ENCODE measurements at places on chromosomes 6 and 20.

DNA sequence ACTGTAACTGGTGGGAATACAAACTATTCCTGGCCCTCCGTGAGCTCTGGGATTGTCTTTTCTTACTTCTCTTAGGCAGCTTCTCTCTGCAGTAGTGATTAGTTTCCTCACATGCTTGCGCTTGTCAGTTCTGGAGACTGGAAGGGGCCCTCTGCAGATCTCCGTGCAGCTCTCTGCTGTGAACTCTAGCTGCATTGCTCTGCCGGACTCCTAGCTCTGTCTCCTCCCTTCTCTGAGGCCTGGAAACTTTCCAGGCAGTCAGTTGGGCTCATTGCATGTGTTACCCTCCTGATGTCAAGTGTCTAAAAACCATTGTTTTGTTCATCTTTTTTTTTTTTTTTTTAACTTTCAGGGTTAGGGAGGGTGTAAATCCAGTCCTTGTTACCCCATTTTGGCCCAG lies 102.3 kb downstream of the CTNNBL1 start:
- no peak for DNase-seq

GRCh38 chr20:4918473-4918872 lies 82.8 kb downstream of the SLC23A2 start:
- DNase-seq, result no peak

- DNase-seq, result no peak
These were observed 180.4 kb downstream of the ZDHHC14 start for GRCh38 chr6:157561414-157561790.

DNA sequence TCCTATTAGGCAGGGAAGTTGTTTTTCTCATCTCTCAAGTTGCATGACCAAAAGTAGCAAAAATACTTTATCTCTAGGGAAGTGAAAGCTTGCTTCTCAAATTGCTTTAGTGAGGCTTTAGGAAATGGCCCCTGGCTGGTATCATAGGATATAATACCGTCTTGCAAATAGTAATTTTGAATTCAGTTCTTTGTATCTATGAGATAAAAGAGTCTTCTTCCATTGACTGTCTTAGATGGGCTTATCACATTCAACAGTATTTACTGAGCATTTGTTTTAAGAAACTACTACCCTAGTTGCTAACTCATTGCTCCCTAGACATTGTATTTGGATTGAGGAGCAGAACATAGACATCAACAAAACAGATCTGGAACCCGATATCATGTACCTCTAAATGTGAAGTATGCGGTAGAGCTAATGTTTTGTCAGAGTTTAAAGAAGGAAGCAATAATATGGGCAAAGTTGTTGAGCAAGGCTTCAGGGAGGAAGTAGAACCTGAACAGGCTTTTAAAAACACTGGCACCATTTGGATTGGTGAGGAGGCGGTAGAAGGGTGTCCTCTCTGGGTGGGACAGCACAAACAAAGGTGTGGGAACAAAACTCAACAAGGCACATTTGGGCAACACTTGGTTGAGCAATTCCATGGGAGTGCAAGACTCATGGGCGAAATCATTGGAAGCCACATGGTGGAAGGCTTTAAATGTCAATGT lies 101.5 kb downstream of the SGK1 start:
- no peak for DNase-seq

DNA sequence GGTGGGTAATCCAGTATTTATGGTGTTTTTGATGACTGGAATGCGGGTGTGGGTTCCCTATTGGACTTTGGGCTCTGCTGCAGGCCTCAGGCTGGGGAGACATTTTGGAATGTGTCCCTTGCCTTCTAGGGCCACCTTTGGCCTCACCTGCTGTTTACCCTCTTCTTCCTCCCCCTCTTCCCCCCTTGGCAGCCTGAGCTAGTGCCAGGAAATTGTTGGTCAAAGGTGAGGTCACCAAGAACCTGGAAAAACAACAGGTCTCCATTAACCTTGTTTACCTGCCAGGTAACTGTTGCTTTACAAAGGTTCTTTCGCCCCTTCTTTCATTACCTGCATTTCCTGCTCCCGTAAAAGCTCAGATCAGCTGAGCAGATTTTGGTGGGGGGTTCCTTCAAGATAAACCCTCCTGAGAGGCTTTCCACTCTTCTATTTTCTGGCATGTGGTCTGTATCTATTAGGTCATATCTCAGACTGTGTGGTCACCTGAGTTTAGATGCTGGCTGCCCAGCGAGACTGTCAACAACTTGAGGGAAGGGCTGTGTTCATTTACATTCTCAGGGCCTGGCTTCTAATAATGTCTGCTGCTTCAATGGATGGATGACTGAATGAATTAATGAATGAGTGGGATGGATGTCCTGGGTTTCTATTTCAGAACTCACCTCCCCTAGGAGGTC lies 34.7 kb downstream of the VEGFA start:
- DNase-seq, result no peak

GRCh38 chr6:165453395-165453794 lies 144.0 kb upstream of the C6orf118 start:
- DNase-seq, result no peak

DNA sequence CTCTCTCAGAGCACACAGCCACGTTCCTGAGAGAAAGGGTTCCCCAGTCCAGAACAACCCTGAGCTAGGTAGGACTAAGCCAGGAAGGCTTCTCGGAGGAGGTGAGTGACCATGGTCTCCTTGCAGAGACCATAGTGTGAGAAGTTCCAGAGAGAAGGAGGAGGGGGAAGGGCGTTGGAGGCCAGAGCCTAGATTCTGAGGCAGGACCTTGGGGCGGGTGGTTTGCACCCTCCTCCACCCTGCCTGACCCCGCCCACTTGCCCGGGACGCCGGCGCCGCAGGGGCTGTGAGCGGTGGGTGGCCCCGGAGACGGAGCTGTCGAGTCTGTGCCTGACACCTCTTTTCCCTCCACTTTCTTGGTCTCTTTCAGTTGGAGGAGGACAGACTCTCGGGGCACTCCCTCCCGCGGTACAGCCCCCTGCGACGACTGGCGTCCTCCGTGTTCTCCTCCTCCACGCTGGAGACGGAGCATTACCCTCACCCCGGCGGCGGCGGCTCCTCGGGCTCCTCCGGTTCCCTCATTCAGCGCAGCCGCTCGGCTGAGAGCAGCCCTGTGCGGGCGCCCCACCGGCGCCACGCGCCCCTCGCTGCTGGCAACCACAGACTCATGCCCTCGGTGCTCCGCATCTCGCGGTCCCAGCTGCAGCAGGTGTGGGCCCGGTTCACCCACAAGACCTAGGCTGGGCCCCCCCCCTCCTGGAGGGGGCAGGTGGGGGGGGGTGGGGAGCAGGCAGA lies 26.2 kb downstream of the TTBK1 start:
- peak; percentile 52 for DNase-seq

DNA sequence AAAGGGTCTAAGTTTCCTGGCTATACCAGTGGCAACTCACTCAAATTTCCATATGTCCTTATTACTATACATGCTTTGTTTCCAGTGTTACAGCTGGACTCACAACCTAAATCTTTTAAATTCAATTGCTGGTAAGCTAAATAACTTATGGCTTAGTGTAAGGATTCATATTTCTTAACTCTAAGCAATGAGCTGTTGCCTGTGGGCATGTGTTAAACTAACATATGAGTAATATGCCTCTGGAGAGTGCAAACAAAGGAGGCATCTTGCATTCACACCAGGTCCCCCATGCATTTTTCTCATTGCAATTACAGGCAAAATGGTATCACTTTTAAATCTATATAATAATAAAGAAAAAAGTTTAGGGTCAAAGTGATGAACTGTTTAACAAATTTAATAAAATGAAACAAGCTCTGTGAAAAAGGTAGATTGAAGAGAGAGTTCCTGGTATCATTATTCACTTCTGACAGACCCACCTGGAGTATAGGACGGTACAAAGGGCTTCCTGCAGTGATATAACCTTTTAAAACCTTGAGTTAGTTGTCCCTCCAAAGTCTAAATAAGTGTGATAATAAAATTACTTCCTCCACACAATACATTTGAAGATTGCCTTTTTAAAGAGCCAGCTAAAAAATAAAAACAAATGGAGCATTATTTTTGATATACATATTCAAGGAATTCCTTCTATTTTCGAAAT lies 57.6 kb upstream of the HMGCLL1 start:
- DNase-seq, result no peak

DNA sequence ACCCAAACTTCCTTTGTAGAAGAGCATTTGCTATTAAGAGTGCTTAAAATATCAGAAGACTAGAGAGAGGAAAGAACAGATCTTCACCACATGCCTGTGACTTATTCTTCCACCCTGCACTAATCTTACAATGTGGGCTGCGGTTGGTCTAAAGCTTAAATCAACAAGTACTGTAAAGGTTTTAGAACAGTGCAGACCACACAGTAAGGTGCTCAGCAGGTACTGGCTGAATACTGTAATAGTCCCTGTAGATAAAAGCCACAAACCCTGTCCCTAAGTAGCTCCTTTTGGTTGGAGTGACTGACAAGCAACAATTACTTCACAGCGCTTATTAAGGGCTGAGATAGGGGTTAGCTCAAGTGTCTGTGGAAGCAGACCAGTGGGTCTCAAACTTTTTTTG lies 972 bp upstream of the PHF3 start:
- DNase-seq, result no peak

- DNase-seq, result no peak
These were observed 41.8 kb downstream of the TIAM2 start for GRCh38 chr6:155036907-155037306.

GRCh38 chr6:128124713-128125112 lies 223.9 kb upstream of the THEMIS start:
- peak; percentile 5 for DNase-seq

DNA sequence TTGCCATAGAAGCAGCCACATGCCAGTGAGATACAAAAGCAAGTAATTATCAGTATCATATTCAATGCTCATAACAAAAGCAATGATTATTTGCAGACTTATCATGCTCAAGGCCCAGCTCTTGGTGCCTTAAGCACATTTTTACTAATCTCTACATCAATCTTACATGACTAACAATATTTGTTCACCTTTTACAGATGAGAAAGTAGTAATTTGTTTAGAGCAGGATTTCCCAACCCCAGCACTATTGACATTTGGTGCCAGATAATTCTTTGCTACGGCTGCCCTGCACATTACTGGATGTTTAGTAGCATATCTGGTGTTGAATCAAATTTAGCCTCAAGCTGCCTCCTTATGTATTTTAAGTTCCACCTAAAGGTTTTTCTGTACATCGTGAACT lies 19.0 kb upstream of the DOK5 start:
- no peak for DNase-seq

DNA sequence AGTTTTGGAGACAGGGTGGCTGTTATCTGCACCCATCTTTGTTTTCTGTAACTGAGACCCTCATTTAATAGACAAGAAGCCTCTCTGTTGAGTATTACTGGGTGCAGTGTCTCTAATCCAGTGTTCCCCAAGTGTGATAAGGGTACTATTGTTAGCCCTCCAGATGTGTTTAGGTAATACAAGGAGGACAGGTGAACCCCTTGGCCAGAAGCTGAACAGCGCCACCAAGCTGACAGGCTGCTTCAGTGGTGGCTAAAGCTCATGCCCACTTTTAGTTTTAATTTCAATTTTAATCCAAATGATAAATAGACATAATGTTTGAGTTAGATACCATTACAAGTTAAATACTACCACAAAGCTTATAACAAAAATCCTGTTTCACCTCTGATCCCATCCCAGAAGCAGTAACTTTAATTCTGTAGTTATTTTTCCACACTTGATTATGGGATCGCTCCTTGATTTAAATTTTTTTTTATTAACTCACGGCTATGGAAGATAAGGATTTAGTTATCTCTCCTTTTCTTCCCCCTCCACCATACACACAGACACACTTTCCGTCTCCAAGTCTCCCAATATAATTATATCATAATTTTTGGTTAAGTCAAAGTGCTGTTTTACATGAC lies 8.4 kb upstream of the STK35 start:
- DNase-seq, result no peak

DNA sequence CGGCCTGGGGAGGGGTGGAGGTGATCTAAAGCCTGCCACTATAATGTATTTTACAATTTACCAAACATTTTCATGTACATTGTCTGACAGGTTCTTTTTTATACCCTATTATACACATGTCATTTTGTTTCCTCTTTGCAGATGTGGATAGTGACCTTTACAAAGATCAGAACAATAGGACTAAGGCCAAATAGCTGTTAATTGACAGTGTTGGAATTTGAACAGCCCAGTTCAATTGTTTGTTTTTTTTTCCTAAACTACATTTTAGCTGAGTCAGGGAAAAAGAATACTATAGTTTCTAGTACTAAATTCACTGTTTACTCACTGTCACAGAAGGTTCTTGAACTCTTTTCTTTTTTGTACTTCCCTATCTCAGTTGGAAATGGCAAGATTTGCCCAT lies 40.2 kb downstream of the PGM3 start:
- no peak for DNase-seq

DNA sequence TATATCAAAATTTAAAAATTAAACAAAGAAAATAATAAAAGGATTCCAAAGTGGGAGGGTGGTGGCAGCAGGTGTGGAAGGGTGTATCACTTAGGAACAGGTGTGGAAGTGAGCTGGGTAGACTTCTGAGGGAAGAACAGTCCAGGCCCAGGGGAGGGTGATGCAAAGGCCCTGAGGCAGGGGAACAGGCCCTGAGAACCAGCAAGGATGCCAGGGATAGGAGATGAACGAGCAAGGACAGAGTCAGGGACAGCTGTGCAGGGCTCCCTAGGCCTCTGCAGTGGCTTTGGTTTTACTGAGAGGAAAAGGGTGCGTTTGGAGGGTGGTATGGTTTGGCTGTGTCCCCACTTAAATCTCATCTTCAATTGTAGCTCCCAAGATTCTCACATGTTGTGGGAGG lies 9.4 kb upstream of the RAET1E start:
- DNase-seq, result no peak

- peak; percentile 48 for DNase-seq
These were observed 13.3 kb upstream of the AKAP7 start for GRCh38 chr6:131122007-131122406.

- DNase-seq, result no peak
These were observed 331.1 kb upstream of the HSF2 start for GRCh38 chr6:122068291-122068769.

- no peak for DNase-seq
These were observed 169.7 kb downstream of the HAO1 start for GRCh38 chr20:7770578-7770977.

DNA sequence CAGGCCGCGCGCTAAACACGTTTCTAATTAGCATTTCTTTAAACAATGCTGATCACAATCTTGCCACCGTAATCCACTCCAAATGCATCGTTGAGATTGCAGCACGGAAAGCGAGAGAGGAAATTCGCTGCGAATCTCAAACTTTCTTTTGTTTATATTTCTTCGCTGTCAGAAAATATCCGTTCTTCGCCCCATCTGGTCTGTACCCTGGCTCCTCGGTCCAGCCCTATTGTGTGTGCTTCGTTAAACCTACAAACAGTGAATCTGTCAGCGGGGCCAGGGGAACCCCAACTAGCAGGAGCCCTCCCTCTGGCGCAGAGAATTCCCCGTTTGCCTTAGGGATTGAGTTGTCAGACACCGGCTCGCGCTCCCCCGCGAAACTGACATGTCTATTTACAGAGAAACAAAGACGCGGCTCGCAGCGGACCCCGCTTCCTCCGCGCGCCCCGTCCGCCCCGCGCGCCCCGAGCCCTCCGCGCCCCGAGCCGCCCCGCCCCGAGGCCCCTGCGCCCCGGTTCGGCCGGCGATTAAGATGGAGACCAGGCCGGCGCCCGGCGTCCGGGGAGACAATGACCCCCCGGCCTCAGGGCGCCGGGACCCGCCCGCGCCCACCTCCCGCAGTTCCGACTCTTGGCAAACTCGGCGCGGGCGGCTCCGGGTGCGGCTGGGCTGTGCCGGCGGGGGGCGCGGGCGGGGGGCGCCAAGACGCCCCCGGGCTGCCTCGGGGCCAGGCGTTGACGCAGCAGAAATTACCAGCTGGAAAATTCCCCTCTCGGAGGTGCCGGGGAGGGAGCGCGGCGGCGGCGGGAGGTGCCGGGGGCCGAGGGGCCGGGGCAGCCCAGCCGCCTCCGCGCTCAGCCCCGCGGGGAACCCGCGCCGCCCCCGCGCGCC lies 874 bp downstream of the ZBTB46 start:
- DNase-seq, result no peak

- no peak for DNase-seq
These were observed 1.6 kb downstream of the SRSF6 start for GRCh38 chr20:43459022-43459942.

Measured in GM03348 (cell line).